ENCODE measurements at places on chromosomes 13 and 19.

DNA sequence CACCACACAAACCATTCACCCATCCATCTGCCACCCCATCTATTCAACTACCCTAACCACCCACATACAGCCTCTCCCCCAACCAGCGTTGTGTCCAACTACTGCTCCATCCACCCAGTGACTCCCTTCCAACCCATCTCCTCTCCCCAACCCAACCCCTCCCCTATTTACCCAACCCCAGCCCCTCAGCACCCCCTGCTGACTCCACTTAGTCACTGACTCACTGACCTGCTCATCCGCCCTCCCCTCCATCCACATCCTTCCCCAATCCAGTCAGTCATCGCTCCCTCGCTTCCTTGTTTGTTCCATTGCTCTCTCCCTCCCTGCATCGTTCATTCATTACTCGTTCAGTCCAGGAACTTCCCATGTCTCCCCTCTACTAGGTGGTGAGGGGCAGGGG, 39.2 kb downstream of the KCNC3 start:
- no peak for DNase-seq

DNA sequence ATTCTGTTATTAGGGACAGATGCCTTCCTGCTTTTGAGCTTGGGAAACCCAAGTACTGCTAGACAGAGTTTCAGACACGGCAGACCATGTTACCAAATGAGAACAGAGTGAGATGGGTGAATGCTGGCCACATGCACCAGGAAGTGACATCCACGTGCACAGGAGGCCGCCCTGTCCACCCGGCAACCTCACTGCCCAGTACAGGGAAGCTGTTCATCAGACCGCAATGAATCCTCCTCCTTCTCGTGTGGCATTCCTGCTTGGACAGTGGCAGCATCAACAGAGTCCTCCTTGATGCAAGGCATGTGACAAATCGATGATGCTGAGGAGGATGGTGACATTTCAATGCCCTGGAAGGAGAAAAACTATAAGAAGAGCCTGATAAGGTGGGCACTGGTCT, 191.0 kb upstream of the SOX1 start:
- no peak for DNase-seq

GRCh38 chr19:44702551-44703176, 3.7 kb downstream of the CEACAM16 start:
- DNase-seq = no peak

DNA sequence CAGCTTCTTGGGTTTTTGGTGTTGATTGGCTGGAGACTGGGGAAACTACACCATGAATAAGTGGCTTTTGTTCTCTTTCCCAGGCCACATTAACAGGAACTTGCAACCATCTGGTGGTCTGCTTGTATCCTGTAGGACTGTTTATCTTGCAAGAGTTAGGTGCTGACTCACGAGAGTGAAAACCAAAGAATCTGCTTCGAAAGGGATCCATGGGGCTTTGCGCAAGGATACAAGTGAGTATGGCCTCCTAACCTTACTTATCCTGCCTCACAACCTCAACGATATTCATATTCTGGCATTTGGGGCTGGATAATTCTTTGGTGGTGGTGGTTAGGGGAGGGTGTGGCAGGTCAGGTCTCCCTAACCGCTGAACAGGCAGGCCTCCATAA, 4.7 kb upstream of the SIGLECL1 start:
- DNase-seq = peak; percentile 62

DNA sequence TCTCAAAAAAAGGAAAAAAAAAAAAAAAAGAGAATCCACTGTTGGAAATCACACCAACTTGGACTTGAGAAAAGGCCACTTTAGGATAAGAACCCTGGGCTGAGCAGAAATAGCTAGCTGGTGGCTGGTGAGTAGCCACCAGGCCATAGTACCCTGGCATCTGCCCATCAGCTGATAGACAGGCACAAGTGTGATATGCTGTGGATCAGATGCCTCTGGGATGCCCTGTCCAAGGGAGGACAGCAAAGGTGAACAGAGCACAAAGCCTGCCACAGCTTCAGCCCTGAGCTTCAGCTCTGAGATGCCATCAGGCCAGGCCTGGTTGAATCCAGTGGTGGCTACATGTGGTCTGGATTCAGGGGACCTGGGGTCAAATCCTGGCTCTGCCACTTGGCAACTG, 8.7 kb downstream of the SIRT2 start:
- no peak for DNase-seq

DNA sequence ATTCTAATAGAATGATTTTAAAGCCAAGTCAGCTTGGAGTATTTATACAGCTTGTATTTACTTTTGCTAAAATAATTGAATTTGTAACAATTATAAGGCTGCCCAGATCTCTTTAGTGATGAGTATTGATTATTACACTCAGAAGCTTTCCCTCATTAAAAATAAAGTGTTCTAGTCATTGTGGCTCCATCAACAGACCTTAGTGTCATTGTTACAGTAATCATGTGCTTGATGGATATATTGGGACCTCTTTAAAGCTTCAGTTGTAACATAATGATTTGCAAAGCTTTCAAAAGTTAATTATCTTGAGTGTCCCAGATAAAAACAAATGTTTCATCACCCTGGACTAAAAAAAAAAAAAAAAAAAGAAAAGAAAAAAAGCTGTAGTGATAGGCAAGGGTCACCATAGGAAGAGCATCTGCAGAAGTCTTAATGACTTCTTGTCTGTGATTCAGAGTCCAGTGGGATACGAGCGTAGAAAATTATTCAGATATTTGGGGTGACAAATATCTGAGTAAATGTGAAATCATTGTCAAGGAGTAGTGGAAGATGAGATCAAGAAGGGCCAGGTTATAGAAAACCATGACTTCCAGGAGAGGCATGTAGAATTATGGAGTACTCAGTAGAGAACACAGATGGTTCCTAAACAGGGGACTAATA, 369.6 kb downstream of the DCT start:
- no peak for DNase-seq

All from kidney epithelial cell (primary cell).